Activated naive CD4-positive, alpha-beta T cell treated with anti-CD3 and anti-CD28 coated beads for 36 hours (primary cell): ENCODE measurements at places on chromosomes 7 and 10. TPM values are rescaled to one million over a fixed set of nuclear protein-coding genes. Genes with fewer than 3 reads are reported as not detected.

NEUROD6 gene
- total RNA-seq = not detected

ADAM12 gene
- not detected for total RNA-seq

KCTD7 gene
- 7.5 TPM for total RNA-seq

PTN gene
- total RNA-seq = not detected

CYP3A7 gene
- total RNA-seq = not detected

HOXA6 gene
- not detected for total RNA-seq
